ENCODE measurements at places on chromosomes 6 and 20. TPM values are rescaled to one million over a fixed set of nuclear protein-coding genes. Genes with fewer than 3 reads are reported as not detected.

The BCAS1 gene
- 1.4 TPM for total RNA-seq

The CLVS2 gene
- total RNA-seq = 89.6 TPM

GRCh38 chr6:10314163-10314955 lies 100.5 kb downstream of the TFAP2A start:
- DNase-seq = no peak

- no peak for DNase-seq
Measured at GRCh38 chr20:54340667-54341081, 132.8 kb downstream of the PFDN4 start.

GRCh38 chr20:20255099-20255498 lies 112.8 kb upstream of the INSM1 start:
- DNase-seq = no peak

GRCh38 chr20:34023937-34024722 lies 30.4 kb downstream of the RALY start:
- DNase-seq = no peak

- no peak for DNase-seq
Measured at GRCh38 chr20:10478205-10478604, 43.1 kb downstream of the SLX4IP start.

- no peak for DNase-seq
Measured at GRCh38 chr20:15913391-15914025, 659.7 kb downstream of the KIF16B start.
